ENCODE measurements at places on chromosomes 12 and 14.
A peak's percentile ranks its signal among the peaks of the same experiment; 100 is the strongest.

DNA sequence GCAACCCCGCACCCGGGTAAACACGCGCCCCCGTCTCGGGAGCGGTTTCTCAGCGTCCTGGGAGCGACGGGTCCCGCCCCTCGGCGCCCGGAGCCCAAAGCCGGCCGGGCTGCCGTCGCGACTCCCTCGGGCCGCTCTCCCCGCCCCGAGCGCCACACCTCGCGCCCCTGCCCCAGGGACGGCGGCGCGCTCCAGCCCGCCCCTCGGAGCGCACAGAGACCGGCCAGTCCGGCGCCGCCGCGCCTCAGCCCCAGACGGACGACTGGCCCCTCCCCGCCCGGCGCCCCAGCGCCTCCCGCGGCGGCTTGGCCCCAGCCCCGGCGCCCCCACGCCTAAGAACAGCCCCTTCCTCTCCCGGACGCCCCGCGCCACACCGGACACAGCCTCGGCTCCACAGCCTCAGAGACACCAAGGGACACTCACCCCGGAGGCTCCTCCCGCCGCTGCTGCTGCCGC is 411 bp downstream of the BTBD7 start:
- DNase-seq, result peak; percentile 49

DNA sequence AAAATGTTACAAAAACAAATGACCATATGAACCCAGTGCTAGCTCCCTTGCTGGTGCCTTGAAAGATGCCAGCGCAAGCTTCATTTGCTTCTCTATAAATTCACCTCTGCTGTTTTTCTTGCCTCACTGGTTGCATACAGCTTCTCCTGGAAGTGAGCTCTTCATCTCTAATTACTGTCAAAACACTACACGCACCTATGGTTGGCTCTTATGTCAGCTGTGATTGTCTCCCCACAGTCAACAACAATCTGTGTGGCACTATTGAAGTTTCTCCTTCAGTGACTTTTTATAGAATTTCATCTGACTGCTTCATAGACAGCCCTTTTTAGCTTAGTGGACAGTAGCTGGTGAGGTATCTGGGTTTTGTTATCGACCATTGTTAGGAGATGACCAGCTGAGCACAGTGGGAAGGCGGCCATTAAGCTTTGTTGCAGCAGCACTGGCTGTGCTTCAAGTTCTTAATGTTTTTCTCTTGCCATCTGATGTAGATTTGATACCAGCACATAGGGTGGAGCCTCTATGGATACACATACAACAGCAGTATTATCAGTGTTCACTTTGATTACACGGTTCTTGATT is 131.8 kb downstream of the KITLG start:
- no peak for DNase-seq

DNA sequence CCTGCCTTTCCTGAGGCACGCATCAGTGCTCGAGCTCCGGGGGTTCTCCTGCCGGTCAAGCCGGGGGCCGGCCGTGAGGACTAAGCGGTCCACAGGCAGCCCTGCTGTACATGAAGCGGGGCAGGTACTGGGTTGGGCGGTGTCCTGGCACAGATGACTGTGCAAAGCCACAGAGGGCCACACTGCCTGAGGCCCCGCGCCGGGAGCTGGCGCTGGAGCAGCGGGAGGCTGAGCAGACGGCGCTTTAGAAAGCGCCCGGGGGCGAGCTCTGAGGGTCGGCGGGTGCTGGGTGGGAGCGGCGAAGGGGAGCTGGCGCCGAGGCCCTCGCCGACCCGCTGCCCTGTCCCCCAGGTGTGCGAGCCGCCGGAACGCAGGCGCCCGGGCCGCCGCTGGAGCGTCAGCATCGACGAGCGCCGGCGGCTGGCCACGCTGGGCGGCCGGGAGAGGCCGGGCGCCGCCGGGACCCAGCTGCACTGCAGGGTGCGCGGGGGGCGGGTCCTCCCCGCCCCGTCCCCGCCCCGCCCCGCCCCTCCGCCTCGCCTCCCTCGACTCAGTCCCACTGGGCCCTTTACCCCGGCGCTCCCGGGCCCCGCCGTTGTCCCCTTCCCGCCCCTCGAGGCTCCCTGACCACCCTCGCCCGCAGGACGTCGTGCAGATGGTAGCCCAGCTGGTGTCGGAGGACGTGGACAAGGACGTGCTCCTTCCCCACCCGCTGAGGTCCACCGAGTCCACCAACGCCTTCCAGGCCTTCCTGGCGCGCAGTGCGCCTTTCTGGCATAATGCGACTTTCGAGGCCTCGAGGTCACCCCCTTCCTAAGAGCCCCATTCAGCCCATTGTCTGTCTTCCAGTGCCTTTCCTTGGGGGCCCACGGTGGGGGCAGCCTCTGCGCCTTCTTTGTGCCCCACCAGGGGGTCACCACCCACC is 8.3 kb upstream of the MTA1 start:
- DNase-seq, result peak; percentile 33

GRCh38 chr14:62711351-62712023 is 333.8 kb downstream of the KCNH5 start:
- DNase-seq, result no peak

GRCh38 chr12:15192720-15193119 is 28.5 kb downstream of the RERG start:
- DNase-seq, result no peak

GRCh38 chr12:53062977-53063707 is 13.3 kb downstream of the TNS2 start:
- no peak for DNase-seq
